ENCODE measurements at places on chromosomes 4 and X.

DNA sequence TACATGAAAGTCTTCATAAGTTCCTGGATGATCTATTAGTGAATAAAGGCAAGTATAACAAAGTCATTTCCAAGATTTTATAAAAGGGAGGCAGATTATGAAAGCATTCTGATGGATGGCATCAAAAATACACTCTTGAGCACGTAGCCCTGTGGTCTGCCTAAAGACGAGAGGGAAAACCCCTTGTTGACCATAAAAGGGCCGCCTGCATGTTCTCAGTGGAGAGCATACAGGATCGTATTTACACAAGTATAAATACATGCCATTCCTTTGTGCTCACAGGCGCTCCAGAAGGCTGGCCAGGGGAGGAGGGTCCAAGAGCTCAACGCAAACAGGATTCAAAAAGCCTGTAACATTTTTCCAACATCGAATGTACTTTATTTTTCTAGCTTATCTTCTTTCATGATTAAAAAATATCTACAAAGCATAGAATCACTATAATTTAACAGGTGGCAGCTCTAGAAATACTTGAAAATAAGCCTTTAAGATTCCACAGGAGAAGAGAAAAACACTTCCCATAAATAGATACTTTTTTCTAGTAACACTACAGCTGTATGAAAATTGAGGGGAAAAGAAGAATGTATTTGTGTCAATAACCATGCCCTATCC lies 29.6 kb downstream of the PDGFC start:
- DNase-seq = peak; percentile 64

- DNase-seq = no peak
Observed at GRCh38 chr4:149145803-149146202, 669.8 kb downstream of the IQCM start.

- DNase-seq = no peak
Observed at GRCh38 chr4:115660465-115660864, 547.0 kb upstream of the NDST4 start.

DNA sequence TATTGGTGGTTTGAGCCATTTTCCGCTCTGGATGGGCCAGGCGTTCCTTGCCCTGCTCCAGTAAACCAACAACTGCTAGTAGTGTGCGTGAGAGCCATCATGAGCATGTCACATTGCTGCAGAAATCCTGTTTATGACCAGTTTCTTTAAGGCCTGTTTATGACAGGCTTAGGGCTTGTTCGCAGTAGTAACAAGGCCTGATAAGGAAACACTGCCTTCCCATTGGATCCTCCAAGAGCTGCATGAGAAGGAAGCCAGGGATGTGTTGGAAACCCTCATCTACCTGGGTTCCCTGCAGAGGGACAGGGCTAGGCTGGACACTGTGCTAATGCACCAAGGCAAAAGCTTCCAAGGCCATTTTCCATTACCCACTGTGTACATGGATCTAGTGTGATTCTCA lies 153.9 kb downstream of the ZNF518B start:
- no peak for DNase-seq

- no peak for DNase-seq
Observed at GRCh38 chr4:157222771-157223160, 2.2 kb downstream of the GRIA2 start.

All from NCI-H774 (cell line).